ENCODE measurements at places on chromosomes 2 and 18.

DNA sequence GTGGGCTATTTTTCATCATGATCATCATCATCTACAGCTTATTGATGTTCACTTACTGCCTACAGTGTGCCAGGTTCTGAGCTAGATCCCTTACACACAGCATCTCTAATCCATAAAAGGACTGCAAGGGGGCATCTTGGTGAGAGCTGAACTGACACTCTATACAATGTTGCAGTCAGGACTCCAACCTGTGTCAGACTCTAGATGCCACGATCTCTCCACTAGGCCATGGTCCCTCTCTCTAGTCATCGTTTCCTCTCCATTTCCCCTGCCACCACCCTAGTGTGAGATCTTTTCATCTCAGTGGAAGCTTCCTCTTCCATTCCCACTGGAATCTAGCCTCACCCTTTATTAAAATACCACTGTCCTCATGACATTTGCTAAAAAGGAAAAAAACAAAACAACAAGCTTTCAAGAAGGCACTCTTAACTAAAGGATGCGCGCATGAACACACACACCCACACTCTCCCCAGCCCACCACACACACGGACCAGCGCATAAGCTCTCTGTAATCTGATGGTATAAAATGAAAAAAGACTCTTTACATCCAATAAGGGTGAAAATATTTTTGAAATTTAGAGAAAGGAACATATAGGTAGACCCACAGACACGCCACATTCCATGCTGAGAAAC lies 93.4 kb upstream of the THOC1 start:
- DNase-seq: no peak

- no peak for DNase-seq
These were observed 19.7 kb downstream of the CCDC102B start for GRCh38 chr18:68817584-68817983.

- no peak for DNase-seq
These were observed 85.4 kb upstream of the MAP4K3 start for GRCh38 chr2:39522518-39522877.

DNA sequence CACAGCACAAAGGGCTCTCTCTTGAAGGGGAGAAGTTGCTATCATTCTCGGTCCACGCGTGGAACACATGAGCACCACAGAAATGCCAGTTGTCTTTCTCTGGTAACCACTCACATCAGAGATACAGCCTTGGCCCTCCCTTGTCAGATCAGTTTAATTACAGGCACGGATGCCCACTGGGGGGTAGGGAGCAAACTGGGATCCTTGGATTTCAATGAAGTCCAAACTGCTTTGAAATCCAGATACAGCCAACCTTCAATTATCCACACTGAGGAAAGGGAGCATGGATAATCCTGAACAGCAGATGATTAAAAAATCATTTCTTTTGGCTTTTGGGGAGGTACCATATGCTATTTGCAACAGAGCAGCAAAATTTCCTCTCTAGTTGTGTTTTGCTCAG lies 63.7 kb upstream of the DAPL1 start:
- no peak for DNase-seq

DNA sequence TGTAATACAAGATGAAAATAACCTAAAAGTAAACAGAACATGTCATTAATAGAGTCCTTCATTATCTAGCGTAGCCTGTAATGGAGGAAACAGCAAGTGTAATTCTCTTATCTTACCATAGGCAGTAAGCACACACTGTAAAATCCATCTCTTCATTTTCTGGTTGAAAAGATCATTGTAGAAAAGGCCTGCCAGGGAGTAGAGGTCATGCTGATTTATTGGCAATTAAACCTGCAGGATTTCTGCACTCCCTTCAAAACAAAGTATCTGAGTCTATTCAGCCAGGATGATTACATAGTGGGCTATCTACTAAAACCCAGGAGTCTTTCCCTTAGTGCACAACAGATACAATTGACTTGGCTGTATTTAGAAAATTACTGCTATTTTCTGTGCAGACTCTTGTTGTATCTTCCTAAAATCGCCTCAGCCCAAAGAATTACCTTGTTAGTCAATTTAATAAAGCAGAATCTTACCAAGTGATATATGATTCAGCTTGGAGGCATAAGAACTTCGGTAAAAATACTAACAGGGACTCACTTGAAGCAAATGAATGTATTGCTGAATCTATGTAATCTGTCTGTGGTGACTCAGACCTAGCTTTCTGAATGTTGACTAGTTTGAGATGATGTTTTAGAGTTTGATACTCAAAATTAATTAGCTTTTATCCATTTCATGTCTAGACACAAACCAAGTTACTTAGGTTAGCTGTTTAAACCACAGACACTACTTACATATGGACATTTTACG lies 250.4 kb upstream of the STON1 start:
- DNase-seq: no peak

DNA sequence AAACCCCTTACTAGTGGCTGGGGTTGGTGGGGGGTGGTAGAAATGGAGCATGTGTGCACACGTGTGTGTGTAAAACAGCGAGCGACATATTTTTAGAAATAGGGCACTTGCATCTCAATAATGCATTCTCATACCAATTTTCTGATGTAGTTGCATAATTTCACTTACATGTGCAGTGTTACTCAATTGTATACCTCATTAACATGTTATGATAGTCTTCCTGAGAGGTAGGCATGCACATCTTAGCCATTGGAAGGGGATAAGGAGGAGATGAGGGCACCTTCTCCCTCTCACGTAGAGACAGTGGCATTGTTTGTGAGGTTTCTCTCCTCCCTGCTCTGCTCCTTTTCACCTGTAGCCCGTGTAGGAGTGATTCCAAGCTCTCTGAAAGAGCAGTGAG lies 44.6 kb upstream of the RND3 start:
- no peak for DNase-seq

GRCh38 chr18:47050468-47050867 lies 15.0 kb upstream of the ELOA2 start:
- no peak for DNase-seq

DNA sequence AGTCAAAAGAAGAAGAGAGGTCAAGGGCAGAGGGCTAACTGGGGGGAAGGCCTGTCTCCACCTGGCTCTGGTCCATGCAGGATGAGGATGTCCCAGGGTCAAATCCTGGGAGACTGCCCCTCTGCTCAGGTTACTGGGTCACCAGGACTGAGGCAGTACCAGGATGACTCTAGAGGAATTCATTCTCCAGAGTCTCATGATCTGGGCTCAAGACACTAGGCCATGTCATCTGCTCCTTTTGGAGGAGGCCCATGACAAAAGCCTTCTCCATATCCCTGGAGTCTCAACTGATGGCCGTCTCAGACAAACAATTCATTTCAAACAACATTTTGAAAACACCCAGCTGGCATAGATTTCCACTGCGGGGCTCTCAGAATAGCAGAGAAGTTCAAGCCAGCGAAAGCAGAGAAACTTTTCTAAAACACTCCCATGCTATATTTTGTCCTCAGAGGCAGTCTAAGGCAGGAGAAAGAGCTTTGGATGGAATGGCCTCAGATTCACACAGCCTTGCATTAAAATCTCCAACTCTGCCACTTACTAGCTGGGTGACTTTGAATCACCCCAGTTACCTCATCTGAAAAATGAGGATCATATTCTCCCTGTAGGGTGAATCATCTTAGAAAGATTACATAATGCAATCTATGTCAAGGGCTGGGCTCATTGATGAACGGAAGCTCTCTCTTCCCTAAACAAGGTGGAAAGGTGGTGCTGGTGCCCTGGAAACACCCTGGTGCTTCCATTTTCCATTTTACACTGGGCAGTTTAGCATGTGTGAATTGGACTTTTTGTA lies 48.8 kb upstream of the LCLAT1 start:
- no peak for DNase-seq

Data from CD8-positive, alpha-beta memory T cell (primary cell).